ENCODE measurements at places on chromosomes 1 and 21.

DNA sequence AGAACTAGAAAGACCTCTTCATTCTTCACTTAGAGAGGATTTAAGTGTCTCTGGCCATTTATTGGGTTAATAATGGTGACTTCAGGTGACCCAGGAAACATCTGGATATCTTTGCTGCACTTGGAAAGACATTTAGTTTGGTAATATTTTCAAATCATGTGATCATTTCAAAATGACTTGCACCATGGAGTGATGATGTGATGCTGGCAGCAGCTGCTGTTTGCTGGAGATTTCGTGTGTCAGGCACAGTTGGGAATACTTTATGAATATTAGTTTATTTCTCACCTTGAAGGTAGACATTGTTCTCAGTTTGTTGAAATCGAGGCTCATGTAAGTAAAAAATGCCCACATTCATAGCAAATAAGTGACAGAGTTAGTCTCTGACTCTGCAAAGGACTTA lies 236.0 kb downstream of the DISC1 start:
- no peak for DNase-seq

GRCh38 chr1:162390396-162391185 lies 9.1 kb downstream of the C1orf226 start:
- DNase-seq, result no peak

DNA sequence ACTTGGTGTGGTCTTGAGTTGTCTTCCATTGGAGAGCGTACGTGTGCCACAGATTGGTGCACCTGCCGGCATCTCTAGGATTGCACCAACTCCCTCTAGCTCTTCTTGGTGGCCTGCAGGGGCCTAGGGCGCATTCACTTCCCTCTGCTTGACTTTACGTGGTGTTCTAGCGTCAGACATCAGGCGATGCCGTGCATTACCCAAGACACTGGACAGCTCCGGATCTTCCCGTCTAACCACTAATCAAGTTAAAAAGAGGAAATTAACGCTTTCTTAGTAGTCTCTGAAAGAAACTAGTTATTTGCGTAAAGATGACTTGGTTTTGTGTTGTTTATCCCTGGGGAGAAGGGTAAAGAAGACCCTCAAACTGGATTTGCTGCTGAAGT lies 510 bp upstream of the IL10RB start:
- no peak for DNase-seq

GRCh38 chr1:98493469-98493868 lies 168.1 kb upstream of the SNX7 start:
- DNase-seq, result no peak

- DNase-seq, result no peak
Measured at GRCh38 chr1:229121845-229122436, 149.0 kb upstream of the RAB4A start.

DNA sequence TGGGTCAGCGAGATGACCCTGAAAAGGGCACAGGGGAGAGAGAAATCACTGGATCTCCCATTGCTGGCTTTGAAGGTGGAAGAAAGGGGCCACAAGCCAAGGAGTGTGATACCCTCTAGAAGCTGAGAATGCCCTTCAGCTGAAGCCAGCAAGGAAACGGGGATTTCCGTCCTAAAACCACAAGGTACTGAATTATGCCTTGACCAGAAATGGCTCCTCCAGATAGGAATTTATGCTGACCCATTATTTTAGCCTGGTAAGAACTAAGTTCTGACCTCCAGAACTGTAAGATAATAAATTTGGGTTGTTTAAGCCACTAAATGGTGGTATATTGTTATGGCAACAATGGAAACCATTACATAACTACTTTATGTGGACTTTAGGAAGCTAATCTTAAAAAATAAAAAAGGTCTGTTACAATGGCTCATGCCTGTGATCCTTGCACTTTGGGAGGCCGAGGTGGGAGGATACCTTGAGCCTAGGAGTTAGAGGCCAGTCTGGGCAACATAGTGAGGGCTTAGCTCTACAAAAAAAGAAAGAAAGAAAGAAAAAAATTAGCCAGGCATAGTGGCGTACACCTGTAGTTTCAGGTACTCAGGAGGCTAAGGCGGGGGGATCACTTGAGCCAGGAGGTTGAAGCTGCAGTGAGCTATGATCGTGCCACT lies 3.6 kb upstream of the H6PD start:
- no peak for DNase-seq

DNA sequence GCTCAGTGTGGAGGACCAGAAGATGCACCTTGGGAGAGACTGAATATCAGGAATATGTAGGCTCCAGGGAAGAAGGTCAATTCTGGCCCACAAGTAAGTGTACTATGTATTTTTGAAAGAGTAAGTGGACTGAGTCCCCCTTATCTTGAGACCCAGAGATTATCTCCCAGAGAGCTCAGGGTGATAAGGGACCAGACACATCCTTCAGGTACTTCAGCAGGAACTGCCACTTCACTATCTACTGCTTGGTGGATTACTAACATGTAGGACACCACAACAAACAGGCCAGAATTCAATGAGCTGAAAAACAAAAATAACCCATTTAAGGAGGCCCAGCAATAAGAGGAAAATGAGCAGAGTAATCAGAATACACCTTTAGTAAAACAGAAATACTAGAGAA lies 119.2 kb downstream of the ZNF644 start:
- DNase-seq, result no peak

GRCh38 chr21:36207577-36208320 lies 51.1 kb downstream of the DOP1B start:
- DNase-seq, result peak; percentile 6

GRCh38 chr1:6200188-6200809 lies 904 bp upstream of the RPL22 start:
- DNase-seq, result no peak

DNA sequence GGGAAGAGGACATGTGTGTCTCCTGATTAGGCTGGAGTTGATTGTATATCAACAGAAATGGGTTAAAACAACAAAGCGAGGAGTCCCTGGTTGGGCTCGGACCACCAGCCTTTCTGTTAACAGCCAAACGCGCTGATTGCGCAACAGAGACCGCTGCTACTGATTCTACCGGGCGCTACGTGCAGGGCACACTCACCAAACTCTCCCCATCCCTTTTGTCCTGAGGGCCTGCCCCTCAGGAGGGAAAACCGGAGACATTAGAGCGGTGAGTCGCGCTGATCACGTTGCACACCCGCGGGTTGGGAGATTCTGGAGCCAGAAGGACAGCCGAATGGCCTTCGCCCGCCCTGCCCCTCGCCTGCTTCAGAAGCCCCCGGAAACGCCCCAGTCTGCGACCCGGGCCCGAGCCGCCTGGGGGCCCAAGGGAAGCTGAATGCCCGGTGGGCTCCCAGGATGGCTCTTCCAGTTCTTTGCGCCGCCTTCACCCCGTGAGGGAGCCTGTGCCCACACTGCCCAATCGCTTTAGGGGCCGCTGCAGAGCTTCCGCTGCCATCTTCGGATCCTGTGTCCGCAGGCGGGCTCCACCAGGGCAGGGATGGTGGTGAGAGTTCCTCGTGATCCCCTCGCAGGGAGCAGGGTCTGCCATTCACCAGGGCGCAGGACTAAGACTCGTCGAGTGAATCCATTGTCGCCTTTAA lies 165.4 kb upstream of the NBPF11 start:
- DNase-seq, result no peak

DNA sequence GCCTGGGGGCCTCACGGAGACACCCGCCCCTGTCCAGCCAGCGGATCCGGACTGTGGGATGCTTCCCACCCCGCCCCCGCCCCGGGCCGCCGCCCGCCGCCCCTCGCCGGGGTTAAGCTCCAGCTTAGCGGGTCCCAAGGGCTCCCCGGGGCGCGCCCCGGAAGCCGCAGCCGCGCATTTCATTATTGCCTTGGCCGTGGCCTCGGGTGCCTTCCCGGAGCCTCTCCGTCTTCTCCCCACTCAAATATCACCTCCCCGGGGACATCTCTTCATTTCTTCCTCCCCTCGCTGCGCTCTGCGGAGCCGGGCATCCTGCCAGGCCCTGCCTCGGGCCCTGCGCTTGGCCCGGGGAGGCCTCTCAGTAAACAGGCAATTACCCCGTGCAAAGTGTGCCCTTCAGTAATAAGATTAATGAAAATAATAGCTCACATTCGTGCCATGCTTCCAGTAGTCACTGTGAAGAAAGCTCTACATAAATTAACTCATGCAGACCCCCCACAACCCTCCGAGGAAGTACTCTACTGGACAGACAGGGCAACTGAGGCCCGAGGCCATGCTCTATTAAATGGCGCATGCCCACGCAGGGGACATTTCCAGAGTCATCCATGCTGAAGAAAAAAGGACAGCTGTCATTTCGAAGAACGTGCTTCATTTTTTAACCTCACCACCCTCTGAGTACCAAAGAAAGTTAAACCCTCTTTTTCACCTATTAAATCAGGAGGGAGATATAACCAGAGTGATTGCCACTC lies 49.9 kb upstream of the LAPTM5 start:
- DNase-seq, result no peak

- DNase-seq, result no peak
Measured at GRCh38 chr1:31839662-31840343, 24.0 kb upstream of the SPOCD1 start.

DNA sequence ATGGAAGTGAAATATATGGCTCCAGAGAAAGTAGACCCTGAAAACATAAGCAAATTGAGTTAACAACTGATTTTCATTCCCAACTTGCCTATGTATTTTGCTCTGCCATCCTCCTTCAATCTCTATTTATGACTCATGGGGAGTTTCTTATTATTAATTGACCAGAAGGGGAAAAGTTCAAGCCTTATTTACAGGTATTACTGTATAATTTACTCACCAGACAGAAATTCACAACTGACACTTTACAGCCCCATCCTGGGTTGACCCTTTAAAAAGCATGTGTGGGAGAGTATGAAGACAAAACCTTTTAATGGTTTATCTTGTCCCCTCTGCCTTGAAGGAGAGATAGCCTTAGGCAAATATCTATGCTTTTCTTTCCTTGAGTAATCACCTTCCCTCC lies 39.8 kb upstream of the C1orf53 start:
- no peak for DNase-seq

- no peak for DNase-seq
Measured at GRCh38 chr1:152933196-152933595, 13.8 kb upstream of the SPRR5 start.

- DNase-seq, result no peak
Measured at GRCh38 chr1:37410105-37410504, 64.3 kb upstream of the ZC3H12A start.

GRCh38 chr1:160081261-160081936 lies at the start of gene KCNJ9:
TSS of gene KCNJ9 (plus strand) at chr1:160081538. CDS start at chr1:160084031, 2,493 bp downstream.
- DNase-seq, result no peak

- no peak for DNase-seq
Measured at GRCh38 chr1:101310506-101310905, 73.7 kb downstream of the S1PR1 start.

DNA sequence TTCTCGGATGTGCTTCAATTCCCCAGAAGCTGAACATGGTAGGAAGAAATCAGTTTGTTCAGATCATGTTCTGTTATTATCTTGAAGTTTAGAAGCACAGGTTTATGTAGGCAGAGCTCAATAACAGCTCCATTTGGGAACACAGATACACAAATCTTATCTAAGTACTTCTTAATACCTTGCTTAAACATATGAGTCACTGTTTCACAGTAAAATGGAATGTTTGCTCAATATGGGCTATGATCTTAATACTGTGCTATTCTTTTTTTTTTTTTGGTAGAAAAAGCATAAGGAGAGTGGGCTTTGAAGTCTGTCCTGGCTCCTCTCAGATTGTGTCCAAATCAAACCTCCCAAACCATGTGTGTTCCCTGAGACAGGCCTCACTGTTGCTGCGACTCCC lies 13.4 kb downstream of the PROK1 start:
- DNase-seq, result no peak

GRCh38 chr1:228097333-228098081 lies 5.6 kb downstream of the C1orf35 start:
- DNase-seq, result no peak

GRCh38 chr1:53129891-53130597 lies 12.4 kb downstream of the SLC1A7 start:
- no peak for DNase-seq

DNA sequence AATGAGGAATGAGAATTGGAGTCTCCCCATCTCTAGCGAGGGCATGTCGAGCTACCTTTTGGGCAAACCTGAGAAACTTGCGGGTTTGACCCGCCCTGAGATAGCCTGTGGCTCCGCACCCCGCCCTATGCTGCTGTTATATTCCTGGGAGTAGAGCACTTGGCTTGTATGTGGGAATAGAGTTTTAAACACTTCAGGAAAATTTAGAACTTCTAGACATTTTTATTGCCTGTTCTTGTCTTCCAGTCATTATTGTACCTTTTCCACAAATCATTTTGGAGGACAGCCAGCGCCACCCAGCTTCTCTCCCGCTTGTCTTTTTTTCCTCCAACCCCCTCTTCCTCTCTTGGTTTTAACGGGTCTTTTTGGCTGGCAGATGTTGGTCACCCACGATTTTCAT lies 738 bp downstream of the GNPAT start:
- peak; percentile 4 for DNase-seq

GRCh38 chr1:222938986-222939385 lies 124.1 kb downstream of the DISP1 start:
- DNase-seq, result no peak

- DNase-seq, result no peak
Measured at GRCh38 chr1:186183970-186184628, 191.0 kb downstream of the TPR start.

DNA sequence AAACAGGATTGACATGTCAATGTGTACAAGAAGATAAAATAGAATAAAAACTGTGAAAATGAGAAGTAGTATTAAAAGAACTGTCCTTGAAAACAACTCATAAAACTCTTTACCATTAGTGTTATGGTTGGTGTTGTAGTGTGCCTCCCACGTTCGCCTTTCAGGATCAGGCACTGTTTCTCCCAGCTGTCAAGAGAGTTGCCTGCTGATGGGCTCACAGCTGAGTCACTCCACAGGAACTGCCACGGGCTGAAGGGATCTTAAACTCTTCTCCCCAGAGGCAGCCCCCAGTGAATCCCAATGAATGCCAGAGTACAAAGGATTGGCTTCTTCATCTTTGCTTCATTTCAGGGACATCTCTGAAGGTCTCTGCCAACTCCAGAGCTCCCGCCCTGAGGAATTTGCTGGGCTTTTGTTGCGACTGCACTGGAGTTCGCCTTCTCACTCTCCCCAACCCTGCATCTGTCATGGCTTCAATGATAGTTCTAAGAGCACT lies 119.6 kb downstream of the ADGRL2 start:
- no peak for DNase-seq

DNA sequence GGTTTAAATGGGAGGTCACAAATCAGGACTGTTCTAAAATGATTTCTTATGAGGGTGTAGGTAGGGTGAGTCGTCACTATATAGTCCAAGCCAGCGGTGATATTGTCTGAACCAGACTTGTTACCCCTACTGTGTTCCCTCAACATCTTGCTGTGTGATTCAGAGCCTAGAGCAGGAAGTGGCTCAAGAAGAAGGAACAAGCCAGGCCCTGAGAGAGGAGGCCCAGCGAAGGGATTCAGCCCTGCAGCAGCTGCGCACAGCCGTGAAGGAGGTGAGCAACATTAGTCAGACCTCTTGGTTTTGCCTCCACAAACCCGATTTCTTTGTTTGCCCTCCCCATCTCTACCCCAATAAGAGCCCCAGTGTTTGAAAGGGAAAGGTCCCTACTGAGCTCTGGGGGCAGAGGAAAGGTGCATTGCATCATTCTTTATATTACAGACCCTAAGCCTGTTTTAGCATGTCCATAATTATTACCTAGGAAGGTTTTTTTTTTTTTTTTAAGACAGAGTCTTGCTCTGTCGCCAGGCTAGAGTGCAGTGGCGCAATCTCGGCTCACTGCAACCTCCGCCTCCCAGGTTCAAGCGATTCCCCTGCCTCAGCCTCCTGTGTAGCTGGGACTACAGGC lies 5.0 kb upstream of the SH3BGRL3 start:
- peak; percentile 16 for DNase-seq

Measured in activated CD4-positive, alpha-beta T cell treated with anti-CD3 and anti-CD28 coated beads, Interleukin-2, amount 50 U/mL, for 48 hours (primary cell).